ENCODE measurements at places on chromosomes 6 and 20.
A peak's percentile ranks its signal among the peaks of the same experiment; 100 is the strongest.

DNA sequence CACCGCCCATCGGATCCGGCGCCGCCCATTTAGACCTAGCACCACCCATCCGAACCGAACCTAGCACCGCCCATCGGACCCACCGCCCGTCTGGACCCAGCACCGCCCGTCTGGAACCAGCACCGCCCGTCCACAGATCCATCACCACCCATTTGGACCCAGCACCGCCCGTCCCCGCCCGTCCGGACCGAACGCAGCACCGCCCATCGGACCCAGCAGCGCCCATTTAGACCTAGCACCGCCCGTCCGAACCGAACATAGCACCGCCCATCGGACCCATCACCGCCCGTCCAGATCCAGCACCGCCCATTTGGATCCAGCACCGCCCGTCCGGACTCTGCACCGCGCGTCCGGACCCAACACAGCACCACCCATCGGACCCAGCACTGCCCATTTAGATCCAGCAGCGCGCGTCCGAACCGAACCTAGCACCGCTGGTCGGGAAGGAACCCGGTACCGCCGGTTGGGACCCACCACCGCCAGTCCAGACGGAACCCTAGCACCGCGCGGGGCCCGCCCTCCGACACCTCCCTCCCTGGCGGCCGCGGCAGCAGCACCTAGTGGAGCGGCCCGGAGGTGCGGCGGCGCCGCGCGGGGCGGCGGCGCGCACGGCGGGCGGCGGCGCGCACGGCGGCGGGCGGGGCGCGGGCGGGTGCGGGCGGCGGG, 348 bp upstream of the AFDN start:
- peak; percentile 77 for DNase-seq

DNA sequence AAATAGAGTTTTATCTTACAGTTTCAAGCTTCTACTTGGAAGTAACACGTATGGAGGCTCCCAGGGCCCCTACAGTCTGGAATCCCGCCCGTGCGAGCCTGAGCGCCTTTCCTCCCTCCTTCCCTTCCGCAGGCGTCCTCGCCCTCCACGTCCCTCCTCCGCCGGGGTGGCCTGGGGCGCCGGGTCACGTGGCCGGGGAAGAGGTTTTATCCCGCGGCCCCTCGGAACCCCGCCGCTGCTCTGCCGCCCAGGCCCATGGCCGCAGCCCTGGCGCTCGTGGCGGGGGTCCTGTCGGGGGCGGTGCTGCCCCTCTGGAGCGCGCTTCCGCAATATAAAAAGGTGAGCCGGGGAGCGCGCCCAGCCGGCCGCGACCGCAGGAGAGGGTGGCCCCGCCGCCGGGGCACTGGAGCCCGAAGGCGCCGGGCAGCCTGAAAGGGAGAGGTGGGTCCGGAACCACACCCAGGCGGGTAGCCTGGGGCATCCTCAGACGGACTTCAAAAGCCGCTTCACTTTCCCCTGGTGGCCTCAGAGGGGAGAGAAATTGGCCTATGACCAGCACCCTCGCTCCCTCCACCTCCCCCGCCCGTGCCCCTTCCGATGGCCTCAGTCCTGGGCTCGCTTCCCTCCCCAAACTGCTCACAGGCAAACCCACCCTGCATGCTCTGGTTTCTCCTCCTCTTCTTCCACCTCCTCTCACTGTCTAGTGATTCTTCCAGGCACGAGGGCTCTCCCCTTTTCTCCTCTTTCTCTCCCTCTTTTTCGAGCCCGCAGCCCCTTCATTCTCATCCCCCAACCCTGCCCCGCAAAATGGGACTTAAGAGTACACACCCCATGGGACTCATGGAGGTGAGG, at the start of gene CLPSL2:
Gene CLPSL2, plus strand, starts transcription at position 235 of the 852 bp plus-strand sequence. Its CDS starts 21 bp downstream, at position 256.
- no peak for DNase-seq

DNA sequence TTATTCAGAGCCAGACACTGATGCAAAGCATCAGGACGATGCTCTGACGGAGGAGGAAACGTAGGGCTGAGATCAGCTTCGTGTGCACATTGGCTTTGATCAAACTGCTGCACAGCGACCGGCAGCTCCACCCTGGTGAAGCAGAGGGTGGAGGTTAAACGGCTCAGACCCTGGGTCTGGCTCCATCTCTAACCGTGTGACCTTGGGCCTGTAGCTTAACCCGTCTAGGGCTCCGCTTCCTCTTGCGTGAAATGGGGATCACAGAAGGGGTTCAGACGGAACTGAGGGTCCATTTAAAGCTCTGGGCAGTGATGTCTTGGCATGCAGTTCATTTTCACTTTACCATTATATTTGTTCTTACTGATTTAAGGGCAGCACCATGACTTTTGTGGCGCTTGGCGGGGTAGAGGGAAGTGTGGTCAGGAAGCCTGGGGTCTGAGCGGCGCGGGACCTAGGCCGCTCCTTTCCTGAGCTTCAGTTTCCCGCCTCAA, 644 bp downstream of the RBL1 start:
- DNase-seq = peak; percentile 82

DNA sequence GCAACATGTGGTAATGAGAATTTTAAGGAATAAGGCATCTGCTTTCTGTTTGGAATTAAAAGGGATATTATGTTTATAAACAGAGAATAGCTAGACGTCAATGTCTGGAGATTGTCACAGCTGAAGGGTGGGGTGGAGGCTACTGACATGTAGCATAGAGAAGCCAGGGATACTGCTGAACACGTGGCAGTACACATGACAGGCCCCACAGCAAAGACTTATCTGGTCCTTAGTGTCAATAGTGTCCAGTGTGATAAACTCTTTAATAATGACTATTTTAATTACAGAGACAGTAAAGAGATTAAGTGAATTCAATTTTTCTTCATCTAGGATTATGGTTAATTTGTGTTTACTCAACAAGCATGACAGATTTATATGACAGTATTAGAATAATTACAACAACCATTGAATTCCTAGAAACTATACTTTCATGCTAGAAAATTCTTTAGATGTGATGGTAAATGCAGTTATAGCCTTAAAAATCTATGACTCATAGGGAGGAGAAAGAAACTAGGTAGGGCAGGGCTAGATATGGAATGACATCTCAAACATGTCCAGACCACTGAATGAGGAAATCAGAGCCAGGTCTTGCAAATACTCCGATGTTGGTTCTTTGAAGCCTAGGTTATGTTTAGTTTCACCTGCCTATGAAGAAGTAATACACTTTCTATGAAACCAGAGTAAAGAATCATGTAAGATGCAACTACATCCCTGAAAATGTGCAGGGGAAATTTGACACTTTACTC, 399.5 kb downstream of the PHF3 start:
- no peak for DNase-seq

- no peak for DNase-seq
Observed at GRCh38 chr20:58296051-58296837, 13.3 kb upstream of the RAB22A start.

All from OCI-LY7 (cell line).